Epithelial cell of proximal tubule (primary cell): ENCODE measurements at places on chromosomes 1 and 21. TPM values are rescaled to one million over a fixed set of nuclear protein-coding genes. Genes with fewer than 3 reads are reported as not detected.

The CNIH3 gene
- 1.4 and 1.9 TPM in 2 replicates for total RNA-seq

The NTRK1 gene
- total RNA-seq, result not detected in 2 replicates

The GPR52 gene
- not detected in 2 replicates for total RNA-seq

The MSH4 gene
- 0.75 TPM in 1 of 2 replicates, not detected in the other for total RNA-seq

The TXNIP gene
- total RNA-seq, result 22.1 and 198 TPM in 2 replicates

The ASCL5 gene
- not detected in 2 replicates for total RNA-seq

The ECM1 gene
- 5.7 and 13.1 TPM in 2 replicates for total RNA-seq

The KCNJ6 gene
- under 0.01 TPM in 2 replicates for total RNA-seq

The PLPPR5 gene
- 0.17 TPM in 1 of 2 replicates, not detected in the other for total RNA-seq

The PLA2G2F gene
- total RNA-seq, result 3.8 and 4.2 TPM in 2 replicates

The CHRM3 gene
- total RNA-seq, result 0.06 and 0.07 TPM in 2 replicates

The KCNJ9 gene
- total RNA-seq, result not detected in 2 replicates

The PTGS2 gene
- 4.3 and 8.7 TPM in 2 replicates for total RNA-seq

The PRAMEF14 gene
- not detected in 2 replicates for total RNA-seq

The CR1L gene
- total RNA-seq, result not detected in 2 replicates
